ENCODE measurements at places on chromosomes 7 and 10.

DNA sequence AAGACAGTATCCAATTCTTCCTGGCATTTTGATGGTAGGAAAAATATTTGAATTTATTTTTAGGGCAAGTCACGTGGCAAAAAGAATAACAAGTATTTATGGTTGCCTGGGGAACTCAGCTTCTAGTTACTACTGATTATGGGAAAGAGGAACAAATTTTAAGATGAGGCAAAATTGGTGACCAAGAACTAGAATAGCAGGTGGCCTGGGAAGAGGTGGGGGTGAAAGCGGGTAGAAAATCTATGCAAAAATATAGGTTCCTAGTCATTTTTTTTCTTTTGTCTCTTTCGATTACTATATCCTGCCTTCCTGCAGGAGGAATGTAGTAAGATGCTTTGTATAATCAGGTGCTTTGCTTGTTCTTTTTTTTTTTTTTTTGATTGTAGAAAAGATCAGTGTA lies 27.8 kb downstream of the ENTPD1 start:
- no peak for DNase-seq

- DNase-seq, result no peak
Measured at GRCh38 chr10:6115411-6115810, 26.6 kb downstream of the RBM17 start.

- no peak for DNase-seq
Measured at GRCh38 chr10:131726076-131726880, 174.5 kb upstream of the PPP2R2D start.

GRCh38 chr10:21702633-21703111 lies 168.6 kb downstream of the MLLT10 start:
- no peak for DNase-seq

- no peak for DNase-seq
Measured at GRCh38 chr7:137074391-137075030, 206.1 kb downstream of the CHRM2 start.

GRCh38 chr7:41979834-41980307 lies 257.1 kb downstream of the GLI3 start:
- no peak for DNase-seq

DNA sequence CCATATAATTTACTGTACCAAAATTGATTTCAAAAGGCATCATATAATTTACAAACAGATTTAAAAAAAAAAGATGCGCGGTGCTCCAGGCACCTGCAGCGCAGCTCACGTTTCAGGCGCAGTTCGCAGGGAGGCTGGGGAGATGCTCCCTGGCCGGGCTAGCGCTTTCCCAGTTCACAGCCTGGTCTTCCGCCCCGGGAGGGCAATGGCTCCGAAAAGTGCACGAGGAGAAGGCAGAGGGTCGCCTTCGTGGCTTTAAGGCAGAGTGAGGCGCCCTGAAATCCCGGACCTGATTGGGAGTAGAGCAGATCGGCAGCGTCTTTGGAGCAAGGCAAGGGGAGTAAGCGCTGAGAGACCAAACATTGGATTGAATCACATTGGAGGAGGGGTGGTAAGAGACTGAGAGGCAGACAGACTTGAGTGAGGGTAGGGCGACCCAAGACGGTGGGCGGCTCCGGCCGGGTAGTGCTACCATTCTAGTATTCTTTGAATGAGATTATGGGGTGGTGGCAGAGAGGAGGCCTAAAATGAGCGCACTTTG lies 1.5 kb downstream of the NEUROG3 start:
- no peak for DNase-seq
